ENCODE measurements at places on chromosomes 11 and 22.

DNA sequence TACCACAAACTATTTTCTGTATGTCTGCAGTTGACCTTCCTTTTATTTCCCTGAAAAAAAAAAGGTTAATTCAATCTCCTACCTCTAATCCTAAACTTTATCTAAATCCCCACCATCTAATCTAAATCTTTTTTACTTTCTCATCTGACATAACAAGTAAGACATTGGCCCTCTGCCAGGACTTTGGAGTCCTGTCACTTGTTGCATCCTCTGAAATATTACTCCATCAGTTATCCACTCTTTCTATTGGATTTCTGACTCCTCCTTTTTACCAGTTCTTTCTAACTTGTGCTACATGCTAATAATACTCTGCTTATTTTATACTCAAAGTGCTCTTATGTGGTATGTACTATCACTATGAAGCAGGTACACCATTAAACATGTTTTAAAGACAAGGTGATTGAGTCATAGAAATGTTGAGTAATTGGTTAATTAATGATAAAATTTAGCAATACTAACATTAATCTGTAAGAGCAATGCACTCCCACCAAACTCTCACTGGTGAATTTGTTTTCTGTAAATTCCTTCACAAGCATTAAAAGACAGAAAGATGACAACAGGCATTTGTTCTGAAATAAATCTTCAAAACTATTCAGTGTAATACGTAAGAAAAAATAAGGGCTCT is 914.2 kb upstream of the RAG2 start:
- peak; percentile 36 for DNase-seq

DNA sequence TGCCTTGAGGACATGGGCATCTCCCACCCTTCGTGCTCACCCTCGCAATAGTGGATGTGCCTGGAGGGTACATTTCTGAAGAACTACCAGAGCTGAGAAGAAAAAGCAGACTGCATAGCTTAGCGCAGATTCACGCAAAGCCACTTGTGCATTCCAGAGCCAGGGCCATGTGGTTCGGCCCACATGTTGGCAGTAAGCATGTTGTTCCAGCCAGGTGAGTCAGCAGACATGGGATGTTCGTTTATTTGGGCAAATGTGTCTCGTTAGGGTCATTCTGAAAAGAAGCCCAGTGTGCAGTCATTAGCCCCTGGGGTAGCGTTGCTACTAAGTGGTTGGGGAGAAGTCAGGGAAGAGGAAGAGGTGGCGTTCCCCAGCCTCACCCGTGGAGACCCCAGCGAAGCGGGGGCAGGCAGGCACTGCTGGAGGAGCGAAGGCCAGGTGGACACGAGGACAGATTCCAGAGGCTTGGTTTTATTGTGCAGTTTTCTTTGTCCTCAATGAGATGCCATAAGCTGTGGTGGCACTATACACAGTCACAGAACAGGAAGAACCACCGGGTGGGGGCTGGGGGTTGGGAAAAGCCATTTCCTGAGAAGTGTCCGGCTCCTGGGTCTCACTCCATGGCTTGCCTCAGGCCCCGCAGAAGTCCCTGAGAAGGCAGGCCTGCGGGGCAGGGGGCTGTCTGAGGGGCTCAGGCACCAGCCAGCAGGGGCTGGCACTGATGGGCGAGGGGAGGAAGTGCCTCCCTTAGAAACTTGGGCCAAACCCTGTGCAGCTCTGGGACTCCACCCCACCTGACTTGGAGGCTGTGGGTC is 5.0 kb downstream of the THY1 start:
- DNase-seq: no peak

DNA sequence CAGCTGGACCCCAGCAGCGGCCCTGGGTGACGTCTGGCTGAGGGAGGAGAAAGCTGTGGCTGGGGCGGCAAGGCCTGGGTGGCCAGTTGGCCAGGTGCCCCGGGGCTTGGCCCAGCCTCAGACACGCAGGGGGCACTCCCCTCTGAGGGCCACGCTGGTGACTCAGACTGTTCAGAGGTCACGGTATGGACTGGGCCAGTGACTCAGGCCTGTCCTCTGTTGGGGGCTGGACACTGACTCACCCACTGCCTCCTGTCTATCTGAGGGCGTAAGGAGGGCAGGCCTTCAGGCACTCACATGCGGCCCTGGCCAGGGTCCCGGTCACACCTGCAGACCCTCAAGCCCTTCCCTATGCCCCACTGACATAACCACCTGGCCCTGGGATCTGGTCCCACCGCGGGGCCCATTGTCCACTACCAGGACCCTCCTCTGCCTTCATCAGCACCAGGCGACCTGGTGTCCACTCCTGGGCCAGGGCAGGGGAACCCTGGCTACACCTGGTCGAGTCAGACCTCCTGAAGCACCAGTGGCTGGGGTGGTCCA is 3.7 kb upstream of the MUC5AC start:
- peak; percentile 26 for DNase-seq

DNA sequence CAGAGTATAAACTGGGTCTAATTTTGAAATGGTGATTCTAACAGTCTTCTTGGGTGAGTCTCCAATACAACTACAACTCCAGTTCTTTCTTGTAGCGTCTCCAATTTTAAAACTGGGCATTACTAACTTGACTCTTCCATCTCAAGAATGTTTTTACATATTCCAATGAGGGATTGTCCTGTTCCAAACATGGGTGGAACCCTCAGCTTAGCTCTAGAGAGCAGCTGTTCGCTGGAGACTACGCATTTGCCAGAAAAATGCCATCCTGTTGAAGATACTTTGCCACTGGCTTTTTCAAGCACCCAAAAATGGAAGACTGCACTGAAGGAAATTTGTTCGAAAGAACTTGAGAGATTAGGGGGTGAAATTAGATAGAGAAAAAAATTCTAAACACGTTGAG is 870.0 kb downstream of the NTM start:
- DNase-seq: no peak

- DNase-seq: no peak
Measured at GRCh38 chr11:67648140-67648795, 2.3 kb downstream of the ACY3 start.

GRCh38 chr22:42587588-42588175 is 27.0 kb downstream of the POLDIP3 start:
- DNase-seq: no peak

DNA sequence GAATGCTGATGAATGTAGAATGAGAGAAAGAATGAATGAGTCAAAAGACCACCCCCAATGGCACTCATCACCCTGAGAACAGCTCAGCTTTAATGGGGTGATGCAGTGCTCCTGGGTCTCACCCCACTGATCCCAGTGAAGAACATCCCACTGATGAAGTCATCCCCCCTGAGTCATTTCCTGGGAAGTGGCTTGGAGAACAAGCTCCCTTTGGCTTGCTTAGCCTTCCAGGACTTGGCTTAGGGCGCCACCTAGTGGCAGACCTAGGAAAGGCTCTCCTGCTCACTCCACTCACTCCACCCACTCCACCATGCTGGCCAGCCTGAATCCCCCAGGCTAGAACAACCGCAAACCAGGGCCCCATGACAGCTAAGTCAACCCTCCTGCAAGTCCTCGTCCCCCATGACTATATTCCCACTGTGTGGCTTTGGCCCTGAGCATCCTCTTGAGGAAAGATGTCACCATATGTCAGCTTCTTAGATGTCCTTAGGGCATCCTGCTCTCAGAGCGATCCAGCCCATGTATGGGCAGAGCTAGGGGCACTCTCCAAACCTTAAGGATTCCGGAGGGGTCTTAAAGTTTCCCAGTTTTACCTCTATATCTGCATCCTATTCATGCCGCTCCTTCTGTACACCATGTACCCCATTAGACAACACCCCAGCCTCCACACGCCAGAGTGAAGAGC is 17.8 kb upstream of the TMPRSS13 start:
- peak; percentile 91 for DNase-seq

GRCh38 chr11:119432484-119433357 is 9.7 kb upstream of the THY1 start:
- peak; percentile 55 for DNase-seq

GRCh38 chr22:37314315-37315074 is 32.2 kb downstream of the CYTH4 start:
- DNase-seq: no peak

DNA sequence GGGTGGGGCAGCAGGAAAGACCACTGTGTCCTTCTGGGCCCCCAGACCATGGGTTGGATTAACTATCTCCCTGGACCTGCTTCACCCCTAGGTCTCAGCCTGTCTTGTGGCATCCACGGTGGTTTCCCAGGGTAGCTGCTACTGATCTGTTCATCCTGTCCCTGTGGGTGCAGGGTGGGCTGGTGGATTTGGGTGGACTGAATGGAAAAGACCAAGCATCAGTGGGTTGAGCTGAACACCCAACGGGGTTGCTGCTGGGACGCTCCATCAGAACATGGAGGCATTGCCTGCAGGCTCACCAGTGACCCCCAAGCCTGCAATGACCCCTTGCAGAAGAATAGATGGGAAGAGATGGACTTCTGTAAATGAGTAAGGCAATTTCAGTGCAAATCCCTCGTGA is 812.1 kb downstream of the TBC1D22A start:
- no peak for DNase-seq

DNA sequence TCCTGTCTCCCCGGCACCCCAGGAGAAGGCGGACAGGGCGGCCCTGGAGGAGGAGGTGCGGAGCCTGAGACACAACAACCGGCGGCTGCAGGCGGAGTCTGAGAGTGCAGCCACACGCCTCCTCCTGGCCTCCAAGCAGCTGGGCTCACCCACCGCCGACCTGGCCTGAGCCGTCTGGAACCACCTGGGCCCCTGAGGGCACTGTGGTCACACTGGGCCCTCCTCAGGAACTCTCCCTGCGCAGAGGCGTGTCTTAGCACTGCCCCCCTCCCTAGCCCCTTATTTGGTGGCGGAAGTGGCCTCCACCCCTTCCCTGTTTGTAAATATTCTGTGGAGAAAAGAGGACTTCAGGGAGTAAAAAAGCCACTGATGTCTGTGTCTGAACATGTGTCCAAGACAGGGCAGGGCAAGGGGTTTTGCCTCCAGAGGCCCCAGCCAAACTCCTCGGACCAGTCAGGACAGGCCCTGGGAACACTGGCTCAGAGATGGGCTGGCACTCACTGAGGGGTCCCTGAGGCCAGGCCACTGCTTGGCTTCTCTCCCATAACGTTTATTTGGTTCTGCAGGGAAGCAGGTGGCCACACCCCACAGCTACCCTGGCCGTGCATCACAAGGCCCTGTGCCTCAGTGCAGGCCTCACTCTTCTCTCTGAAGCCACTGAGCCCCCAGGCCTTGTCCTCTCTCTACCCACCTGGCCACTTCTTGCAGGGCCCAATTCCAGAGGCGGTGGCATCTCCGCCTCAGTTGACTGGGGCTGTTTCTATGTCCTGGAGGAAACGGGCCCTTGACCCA is 12.0 kb downstream of the RELA start:
- DNase-seq: no peak

DNA sequence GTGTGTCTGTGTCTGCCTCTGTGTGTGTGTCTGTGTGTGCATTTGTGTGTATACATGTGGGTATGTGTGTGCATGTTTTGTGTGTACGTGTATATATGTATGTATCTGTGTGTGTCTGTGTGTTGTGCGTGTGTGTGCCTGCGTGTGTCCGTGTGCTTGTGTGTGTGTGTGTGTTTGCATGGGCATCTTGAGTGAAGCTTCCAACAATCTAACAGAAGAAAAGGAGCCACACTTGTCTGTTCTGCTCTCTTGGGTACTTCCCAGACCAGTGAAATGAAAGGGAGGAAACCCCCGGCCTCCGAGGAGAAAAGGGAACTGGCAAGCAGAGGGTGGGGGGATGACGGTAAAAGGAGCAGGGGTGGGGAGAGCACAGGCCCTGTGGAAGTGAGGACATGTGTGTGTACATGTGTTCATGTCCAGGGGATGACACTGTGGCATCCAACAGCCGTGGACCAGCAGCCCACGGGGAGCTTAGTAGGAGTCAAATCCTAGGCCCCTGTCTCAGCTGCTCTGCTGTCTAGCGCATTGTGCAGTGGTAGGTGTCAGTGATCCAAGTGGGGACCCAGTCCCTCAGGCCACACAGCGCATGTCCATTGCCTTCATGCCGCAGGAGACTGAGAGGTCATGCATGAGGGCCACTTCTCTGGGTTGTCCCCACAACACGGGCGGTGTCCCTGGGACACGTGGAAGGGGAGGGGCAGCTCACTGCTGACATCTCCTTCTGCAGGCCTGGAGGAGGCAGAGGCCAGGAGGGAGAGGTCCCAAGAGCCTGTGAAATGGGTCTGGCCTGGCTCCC is 8.1 kb downstream of the CSF2RB start:
- no peak for DNase-seq

- DNase-seq: no peak
Measured at GRCh38 chr11:126405906-126406305, 50.4 kb downstream of the ST3GAL4 start.

DNA sequence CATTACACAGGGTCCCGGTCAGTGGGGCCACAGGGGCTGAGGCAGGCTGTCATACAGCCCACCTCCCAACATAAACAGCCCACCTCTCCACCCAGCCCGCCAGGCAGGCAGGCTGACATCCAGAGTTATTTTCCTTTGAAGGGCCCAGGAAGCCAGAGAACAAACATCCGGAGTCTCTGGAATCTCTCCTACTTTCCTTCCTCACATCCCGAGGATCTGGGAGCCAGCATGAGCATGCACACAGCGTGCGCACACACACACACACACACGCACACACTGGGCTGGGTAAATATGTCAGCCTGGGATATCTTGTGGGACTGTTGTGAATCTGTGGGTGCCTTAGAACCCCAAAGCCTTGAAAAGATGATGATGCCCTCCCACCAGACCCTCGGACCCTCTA is 55.4 kb downstream of the PDE2A start:
- no peak for DNase-seq

GRCh38 chr11:17413414-17414316 is 25.2 kb upstream of the KCNJ11 start:
- no peak for DNase-seq

GRCh38 chr11:78711735-78712134 is 137.1 kb upstream of the NARS2 start:
- DNase-seq: no peak

DNA sequence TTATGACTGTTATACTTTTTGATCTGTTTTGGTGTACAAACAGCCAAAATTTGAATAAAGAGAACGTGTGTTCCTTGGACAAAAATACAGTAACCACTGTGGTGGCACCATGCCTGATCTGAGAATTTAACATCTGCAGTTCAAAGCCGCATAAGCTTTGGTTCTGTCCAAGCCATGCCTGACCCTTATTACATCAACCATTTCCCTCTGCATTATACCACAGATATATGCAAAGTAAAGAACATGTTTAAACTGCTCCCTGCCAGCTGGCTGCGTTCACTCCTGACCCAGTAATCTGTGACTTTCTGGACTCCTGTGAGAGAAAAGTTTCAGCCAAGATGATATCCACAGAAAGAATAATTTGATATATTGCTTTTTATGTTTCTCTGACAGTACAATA is 890.5 kb upstream of the ANO3 start:
- no peak for DNase-seq

DNA sequence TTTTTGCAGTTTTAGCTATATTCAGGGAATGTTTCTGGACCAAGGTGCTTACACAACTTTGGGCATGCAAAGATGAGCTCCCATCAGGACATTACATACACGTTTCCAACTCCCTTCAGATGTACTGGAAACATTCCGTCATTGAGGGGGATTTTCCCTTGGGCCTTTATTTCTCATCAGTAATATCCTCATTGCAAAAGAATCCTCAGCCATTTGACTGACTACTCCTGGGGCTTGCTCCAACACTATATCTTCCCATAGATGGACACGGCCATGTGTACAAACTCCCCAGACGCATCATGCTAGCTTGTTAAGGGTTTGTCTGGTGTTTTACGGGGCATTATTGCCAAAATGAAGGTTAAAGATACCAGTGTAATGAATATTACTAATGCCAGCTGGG is 59.3 kb upstream of the NUP160 start:
- no peak for DNase-seq

- peak; percentile 20 for DNase-seq
Measured at GRCh38 chr11:16406226-16406625, 49.9 kb upstream of the SOX6 start.

Measured in SJCRH30 (cell line).